ENCODE measurements at places on chromosomes 3 and 15.
A peak's percentile ranks its signal among the peaks of the same experiment; 100 is the strongest.

DNA sequence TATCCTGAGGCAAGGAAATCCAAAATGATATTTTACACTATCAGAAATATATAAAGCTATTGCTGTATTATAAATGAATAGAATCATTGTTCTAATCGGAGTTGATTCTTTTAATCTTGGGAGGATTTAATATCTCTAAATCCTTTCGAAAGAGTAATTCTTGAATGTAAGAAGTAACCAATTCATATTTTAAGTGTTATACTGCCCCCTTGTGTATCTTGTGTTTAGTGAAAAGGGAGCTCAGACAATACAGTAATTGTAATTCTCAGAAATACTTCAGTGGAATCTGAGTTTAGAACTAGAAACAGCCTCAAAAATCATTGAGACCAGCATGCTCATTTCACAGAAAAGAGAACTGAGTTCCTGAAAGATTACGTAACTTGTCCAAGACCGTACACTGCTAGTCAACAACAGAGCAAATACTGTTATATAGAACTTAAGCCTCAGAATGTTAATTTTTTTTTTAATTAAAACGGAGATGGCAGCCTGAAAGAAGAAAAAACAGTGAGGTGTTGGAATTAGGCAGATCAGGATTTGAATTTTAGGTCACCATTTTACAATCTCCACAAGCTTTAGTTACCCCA, 42.9 kb downstream of the PLCH1 start:
- no peaks in the 10 kb centered on the region for H3K4me1 ChIP-seq
- no peak overlapping the region for H3K27ac ChIP-seq
- no peak for DNase-seq
- H3K36me3 ChIP-seq, result no peaks in the 10 kb centered on the region
- no peak overlapping the region for H3K4me3 ChIP-seq

GRCh38 chr3:17045705-17046104, 160.9 kb downstream of the PLCL2 start:
- H3K4me1 ChIP-seq, result peaks cover 45% of the 10 kb centered on the region
- peaks cover 46% of the 10 kb centered on the region for H3K36me3 ChIP-seq
- H3K27ac ChIP-seq, result no peak overlapping the region
- DNase-seq, result no peak

DNA sequence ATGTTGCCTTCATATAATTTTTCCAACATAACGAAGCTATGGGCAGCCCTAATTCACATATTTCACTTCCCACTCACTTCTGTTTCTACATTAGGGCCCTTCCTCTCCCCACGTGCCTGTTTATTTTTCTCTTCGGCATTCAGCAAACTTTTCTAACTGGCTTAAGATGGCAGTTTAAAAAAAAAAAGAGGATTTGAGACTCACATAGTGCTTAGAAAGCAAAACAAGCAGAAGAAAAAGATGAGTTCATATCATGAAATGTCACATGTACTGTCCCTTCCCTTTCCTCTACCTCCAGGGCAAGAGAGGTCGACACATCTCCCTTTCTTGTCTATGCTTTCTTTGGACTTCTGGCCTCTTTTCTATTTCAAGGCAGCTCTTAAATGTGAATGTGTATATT, 30.6 kb downstream of the SLC49A4 start:
- no peak overlapping the region for H3K27ac ChIP-seq
- DNase-seq, result no peak

- H3K4me1 ChIP-seq, result no peaks in the 10 kb centered on the region
- H3K36me3 ChIP-seq, result no peaks in the 10 kb centered on the region
- DNase-seq, result no peak
Measured at GRCh38 chr3:60698117-60698516, 553.1 kb downstream of the FHIT start.

GRCh38 chr3:197675951-197676350, 60.8 kb downstream of the RUBCN start:
- peaks cover 25% of the 10 kb centered on the region for H3K36me3 ChIP-seq
- no peaks in the 10 kb centered on the region for H3K27me3 ChIP-seq
- H3K4me1 ChIP-seq, result no peaks in the 10 kb centered on the region
- H3K4me3 ChIP-seq, result no peak overlapping the region

DNA sequence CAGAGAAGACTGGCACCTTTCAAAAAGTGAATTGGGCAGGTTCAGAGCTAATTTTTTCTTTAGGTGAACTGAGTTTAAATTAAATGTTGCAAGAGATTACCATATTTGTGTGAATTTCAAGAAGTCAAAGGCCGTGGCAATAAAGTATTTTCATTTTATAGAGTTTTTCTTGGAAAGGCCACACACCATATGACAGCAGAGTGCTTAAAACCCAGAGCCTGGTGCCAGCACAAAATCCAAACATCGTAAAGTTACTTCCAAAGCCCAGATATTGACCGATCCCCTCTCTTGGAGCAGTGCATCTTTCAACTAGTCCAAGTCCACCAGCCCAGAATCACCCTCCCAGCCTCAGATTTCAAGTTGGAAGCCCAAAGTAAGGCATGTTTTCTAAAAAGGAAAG, 164.5 kb downstream of the VGLL4 start:
- no peaks in the 10 kb centered on the region for H3K4me1 ChIP-seq
- no peak overlapping the region for H3K4me3 ChIP-seq
- H3K27ac ChIP-seq, result no peak overlapping the region

DNA sequence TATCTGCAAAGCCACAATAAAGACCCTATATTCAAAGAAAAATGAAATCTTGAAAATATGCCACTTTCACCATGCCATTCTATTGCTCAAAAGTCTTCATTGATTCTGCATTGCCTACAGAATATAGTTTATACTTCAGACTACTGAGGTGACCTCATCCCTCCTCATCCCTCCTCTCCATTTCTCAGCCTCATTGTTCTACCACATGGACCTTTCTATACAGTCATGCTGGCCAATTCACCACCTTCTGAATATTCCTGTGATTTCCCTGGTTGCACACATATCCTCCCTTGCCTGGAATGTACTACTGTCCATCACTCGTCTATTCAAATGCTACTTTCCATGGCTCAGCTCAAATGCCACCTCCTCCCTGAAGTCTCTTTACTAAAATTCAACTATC, 3.5 kb upstream of the COL8A1 start:
- peaks cover 22% of the 10 kb centered on the region for H3K4me1 ChIP-seq
- peaks cover 66% of the 10 kb centered on the region for H3K27me3 ChIP-seq
- H3K27ac ChIP-seq, result no peak overlapping the region
- DNase-seq, result no peak
- H3K4me3 ChIP-seq, result no peak overlapping the region
- H3K36me3 ChIP-seq, result peaks cover 4% of the 10 kb centered on the region

DNA sequence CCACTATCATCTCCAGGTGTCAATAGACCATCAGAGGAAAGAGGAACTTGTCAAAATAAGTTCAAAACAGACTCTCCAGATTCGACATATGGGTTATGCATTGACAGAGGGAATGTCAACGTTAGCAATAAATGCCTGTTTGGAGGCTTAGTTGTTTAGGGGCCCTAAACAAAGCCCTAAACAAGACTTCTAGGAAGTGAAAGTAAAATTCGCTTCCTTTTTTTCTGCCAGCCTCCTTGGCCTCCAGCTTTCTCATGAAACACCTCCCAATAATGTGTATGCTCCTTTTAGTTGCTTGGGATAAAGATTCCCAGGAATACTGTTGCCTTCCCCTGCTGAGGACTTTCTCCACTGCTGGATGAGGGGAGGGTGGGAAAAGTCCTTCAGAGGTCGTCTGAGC, 70.9 kb upstream of the ARNT2 start:
- H3K4me1 ChIP-seq, result no peaks in the 10 kb centered on the region
- H3K27ac ChIP-seq, result no peak overlapping the region
- H3K4me3 ChIP-seq, result no peak overlapping the region
- DNase-seq, result no peak

DNA sequence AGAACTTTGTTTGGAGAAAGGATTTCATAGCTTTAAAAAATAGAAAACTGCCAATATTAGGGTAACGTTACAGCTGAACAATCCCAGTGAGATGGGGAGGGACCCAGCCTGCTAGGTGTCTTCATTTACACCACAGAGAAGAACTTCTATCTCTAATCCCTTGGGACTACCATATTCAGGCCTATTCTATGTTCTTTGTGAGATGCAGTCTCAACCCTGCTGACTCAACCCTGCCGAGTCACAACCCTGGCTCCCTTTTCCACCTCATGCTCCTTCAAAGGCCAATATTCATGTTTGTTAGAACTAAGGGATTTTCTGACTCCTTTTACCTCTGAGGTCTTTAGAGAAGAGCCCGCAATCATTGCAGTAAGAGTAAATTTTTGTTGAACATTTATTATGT, 350.5 kb downstream of the EPHB1 start:
- no peak for DNase-seq
- no peak overlapping the region for H3K27ac ChIP-seq
- no peaks in the 10 kb centered on the region for H3K36me3 ChIP-seq

DNA sequence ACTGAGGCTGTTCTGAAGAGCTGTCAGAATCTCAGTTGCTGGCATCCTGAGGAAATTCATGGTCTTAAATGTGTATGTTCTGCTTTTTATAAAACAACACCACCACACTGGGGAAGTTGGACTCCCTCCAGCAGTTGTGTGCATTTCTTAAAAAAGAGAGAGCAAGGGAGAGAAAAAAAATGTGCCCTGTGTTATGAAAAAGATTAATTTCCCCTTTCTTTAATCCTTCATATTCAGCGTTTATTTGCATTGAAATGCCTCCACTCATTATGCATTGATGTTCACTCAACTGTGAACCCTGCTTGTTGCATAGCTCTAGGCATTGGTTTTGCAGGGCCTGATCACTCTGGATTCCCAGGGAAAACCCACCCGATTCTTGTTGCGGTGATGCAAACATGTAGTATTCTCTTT, 4.4 kb upstream of the ZNF609 start:
- H3K36me3 ChIP-seq, result peaks cover under 1% of the 10 kb centered on the region
- H3K4me3 ChIP-seq, result peak overlapping the region; percentile 52
- H3K4me1 ChIP-seq, result peaks cover 51% of the 10 kb centered on the region
- DNase-seq, result no peak
- peak overlapping the region; percentile 43 for H3K27ac ChIP-seq

DNA sequence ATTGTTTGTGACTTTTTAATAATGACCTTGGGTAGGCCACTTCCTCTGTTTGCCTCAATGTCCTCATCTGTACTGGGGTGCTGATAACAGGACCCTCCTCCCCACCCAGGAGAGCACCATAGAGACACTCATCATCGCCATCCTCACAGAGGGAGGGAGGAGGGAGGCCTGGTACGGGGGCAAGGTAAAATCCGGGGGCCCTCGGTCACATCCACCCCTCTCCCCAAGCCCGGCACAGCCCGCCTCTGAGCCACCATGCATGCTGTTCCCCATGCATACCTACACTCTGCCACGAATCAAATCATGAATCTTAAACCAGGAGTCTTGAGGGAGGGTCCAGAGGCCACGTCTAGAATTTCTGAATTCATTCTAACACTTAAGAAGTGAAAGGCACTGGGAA, 74.9 kb upstream of the IQSEC1 start:
- peaks cover 10% of the 10 kb centered on the region for H3K4me1 ChIP-seq
- H3K4me3 ChIP-seq, result no peak overlapping the region
- DNase-seq, result no peak
- no peaks in the 10 kb centered on the region for H3K36me3 ChIP-seq

GRCh38 chr15:92648190-92648875, 7.2 kb downstream of the FAM174B start:
- DNase-seq, result no peak
- H3K4me1 ChIP-seq, result no peaks in the 10 kb centered on the region
- H3K4me3 ChIP-seq, result no peak overlapping the region
- no peak overlapping the region for H3K27ac ChIP-seq
- H3K36me3 ChIP-seq, result peaks cover 2% of the 10 kb centered on the region

DNA sequence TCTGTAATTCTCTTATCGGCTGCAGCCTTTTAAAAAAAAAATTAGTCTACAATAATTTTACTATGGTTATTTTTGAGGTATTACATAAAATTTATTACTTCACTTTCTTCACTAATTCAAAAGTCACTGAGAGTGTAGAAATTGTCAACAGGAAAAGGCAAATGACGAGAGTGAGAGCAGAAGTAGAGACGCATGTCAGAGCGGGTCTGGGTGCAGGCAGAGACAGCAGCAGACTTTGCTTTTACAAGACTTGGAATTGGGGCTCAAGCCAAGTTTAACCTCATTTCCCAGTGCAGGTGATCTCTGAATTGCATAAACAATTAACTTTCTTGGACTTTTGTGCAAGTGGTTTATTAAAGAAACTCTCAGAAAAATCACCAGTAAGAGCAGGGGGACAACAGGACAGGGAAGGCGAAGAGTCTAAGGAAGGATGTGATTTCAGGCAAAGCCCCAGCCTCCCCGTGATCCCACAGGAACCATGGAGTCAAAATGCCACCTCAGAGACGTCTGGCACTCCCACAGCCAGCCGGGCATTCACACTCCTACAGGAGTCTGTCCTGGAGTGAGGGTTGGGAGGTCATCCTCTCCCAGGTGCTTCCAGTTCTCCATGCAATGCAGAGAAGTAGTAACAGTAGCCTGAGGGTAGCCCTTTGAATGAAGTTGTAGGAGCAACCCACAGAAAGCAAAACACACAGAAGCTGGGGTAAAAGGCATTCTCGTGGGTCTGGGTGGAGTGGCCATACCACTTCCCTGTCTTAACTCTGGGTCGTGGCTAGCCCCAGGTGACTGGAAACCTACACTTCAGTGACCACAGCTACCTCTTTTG, 274.0 kb upstream of the TGFBR2 start:
- no peaks in the 10 kb centered on the region for H3K27me3 ChIP-seq
- H3K27ac ChIP-seq, result peak overlapping the region; percentile 20
- no peak for DNase-seq
- no peaks in the 10 kb centered on the region for H3K36me3 ChIP-seq

- peaks cover 34% of the 10 kb centered on the region for H3K27me3 ChIP-seq
- peaks cover 3% of the 10 kb centered on the region for H3K36me3 ChIP-seq
- H3K27ac ChIP-seq, result no peak overlapping the region
Measured at GRCh38 chr15:100911086-100911485, 8.1 kb upstream of the LRRK1 start.

DNA sequence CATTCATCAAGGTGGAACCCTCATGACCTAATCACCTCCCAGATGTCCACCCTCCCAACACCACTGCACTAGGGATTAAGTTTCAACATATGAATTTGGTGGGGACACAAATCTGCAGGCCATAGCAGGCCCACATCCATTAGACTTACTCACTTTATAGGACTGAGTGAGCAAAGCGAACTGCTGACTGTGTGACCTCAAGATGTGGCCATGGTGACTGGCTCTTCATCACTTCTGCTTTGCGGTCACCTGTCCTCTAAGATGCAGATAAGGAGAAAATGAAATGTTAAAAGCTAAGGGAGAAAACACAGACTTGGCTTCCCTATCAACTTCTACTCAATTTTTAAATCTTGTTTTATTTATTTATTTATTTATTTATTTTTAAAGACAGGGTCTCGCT, 14.5 kb upstream of the DCP1A start:
- no peaks in the 10 kb centered on the region for H3K27me3 ChIP-seq
- no peak overlapping the region for H3K27ac ChIP-seq
- DNase-seq, result no peak
- H3K4me3 ChIP-seq, result no peak overlapping the region
- H3K4me1 ChIP-seq, result no peaks in the 10 kb centered on the region
